ENCODE measurements at places on chromosomes 3 and 15.

DNA sequence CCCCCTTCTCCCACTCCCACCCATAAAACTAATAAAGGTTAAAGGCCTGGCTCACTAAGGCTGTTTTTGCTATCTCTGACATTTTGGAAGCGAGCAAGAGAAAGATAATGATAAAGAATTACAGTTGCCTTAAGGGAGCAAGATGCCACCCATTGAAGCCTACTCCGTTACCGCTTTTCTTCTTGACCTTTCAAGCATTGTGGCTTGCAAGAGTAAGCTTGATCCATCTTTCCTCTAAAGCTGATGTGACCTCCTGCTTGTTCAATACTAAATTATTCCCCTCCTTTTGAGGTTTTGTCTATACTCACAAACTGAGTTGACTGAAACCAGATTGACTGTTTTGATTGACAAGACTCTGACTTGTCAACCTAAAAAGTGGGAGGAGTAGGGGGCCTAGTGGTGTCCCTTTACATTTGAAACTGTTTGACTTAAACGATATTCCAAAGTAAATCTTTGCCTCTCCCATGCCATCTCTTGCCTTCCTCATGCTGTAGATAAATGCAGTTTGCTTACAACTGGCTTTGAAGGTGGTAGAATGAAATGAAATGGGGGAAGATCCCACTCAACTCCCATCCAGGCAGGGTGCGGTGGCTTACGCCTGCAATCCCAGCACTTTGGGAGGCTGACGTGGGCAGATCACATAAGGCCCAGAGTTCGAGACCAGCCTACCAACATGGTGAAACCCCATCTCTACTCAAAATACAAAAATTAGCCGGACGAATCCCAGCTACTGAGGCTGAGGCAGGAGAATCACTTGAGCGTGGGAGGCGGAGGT lies 8.0 kb downstream of the TRIM71 start:
- no peak for DNase-seq

DNA sequence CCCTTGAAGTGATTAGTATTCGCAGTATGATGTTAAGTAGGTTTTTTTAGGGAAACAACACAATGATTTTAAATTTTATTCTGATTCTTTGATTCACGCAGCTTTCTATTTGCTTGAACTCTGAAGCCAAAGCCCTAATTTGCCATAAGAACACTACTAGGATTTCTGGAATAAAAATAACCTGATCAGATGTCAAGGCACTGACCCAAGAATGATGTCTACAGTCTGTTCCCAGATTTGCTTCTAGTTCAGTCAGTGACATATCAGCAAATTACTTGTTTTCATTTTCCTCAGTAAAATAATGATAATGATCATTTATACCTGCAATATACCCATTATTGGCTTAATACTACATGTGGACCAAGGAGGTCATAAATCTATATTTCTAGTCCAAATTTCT lies 179.5 kb upstream of the EIF1B start:
- DNase-seq: no peak

DNA sequence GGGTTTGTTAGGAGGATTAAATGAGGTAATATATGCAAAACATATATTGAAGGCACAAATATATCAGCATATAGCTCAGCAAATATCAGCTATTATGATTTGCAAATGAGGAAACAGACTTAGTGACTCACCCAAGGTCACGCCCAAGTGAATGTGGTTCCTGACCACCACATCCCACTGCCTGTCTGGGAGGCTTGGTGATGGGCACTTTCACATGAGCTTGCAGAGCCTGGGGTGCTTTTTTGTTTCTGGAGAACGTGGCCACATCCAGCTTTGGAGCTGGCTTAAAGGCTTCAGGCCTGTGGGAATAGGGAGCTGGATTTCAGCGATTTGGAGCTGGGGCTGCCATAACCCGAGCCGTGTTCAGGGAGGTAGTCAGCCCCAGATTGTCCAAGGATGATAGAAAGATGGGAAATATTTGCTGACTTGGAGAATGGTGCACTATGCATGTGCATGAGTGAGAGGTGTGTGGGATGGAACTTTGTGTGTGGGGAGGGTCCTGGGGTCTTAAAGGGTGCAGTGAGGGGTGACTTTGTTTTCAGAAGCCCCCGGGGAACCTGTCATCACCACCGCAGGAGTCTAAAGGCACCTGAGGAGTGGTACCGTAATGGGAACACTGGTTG lies 12.0 kb upstream of the FGD5 start:
- DNase-seq: peak; percentile 47

DNA sequence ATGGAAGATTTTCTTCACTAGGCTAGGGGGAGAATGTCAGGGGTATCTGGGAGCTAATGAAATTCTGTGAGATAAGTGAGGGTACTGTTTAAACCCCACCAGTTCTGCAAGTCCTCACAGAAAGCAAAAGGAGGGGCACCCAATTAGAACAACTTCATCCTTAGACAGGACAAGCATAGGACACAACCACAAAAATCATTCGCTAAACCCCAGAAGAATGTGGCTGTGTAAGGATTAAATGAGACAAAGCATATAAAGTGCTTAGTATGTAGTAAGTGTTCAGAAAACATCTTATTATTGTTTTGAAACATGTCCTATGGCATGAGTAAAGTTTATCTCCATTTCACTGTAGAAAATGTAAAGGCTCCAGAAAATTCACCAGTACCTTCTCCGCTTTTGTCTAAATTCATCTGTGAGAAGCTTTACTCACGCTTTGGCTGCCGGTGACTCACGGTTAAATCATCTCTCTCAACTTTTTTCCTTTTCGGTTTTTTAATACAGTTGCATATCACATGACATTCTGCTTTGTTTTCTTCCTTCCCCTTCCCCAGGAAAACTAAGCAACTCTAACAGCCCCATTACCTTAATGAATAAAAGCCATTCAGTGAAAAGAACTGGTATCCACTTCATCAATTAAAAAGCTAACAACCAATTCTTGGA lies 1.7 kb downstream of the CLRN1 start:
- no peak for DNase-seq

- no peak for DNase-seq
Observed at GRCh38 chr15:72387741-72388140, 10.4 kb upstream of the TMEM202 start.

- DNase-seq: no peak
Observed at GRCh38 chr3:131250466-131250865, 131.1 kb upstream of the NUDT16 start.

GRCh38 chr15:43776718-43777266 lies at the start of gene ELL3:
Gene ELL3, minus strand, starts transcription at chr15:43776966. Its CDS starts 65 bp downstream, at chr15:43776901.
- peak; percentile 78 for DNase-seq

- DNase-seq: no peak
Observed at GRCh38 chr15:51401051-51401780, 59.8 kb downstream of the GLDN start.

DNA sequence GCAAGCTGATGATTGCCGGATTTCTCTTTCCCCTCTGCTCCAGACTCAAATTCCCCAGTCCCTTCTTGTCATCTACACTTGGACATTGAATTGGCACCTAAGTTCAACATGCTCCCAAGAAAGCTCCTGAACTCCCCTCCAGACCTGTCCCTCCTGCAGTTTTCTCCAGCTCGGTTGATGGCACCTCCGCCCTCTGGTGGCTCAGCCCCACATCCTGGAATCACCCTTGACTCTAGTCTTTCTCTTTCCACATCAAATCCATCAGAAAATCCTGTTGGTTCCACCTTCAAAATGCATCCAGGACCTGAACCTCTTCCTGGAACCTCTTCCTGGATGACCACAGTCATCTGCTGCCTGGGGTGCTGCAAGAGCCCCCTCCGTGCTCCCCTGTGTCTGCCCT lies 60.1 kb downstream of the RASGRF1 start:
- DNase-seq: no peak

GRCh38 chr3:178352326-178353005 lies 183.8 kb upstream of the KCNMB2 start:
- DNase-seq: no peak

DNA sequence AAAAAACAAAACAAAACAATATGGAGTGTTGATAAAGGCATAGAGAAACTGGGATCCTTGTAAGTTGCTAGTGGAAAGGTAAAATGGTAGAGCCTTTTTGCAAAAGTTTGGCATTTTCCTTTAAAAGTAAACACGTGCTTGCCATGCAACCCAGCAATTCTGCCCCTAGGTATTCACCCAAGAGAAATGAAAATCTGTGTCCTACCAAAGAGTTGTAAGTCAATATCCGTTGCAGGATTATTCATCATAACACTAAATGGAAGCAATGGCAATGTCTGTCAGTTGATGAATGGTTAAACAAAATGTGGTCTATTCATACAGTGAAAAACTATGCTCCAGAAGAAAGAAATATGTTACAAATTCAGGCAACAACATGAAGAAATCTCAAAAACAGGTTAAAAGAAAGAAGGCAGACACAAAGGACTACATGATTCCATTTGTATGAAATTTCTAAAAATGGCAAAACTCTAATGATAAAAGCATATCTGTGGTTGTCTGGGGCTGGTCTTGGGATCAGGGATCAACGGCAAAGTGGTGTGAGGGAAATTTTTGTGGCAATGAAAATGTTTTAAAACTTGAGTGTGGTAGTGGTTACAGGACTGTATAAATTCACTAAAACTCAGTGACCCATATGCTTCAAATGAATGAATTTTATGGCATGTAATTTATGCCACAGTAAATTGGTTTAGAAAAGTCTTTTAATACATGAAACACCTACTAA lies 229.6 kb downstream of the OPA1 start:
- DNase-seq: no peak

DNA sequence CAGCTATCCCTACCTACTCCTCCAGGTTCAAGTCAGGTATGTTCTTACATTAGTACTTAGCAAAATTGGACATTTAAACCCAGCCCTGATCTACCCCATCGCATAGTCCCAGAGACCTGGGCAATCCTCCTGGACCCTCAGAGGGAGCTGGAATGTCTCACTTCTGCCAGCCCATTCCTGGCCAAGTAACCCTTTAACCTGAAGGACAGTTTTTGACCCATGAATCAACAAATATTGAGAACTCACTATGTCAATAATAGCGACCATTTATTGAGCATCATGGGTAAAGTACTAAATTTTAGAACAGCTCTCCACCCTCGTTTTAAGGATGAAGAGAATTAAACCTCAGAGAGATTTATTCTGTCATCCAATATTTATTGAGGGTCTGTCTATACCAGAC lies 70.4 kb downstream of the RBPMS2 start:
- DNase-seq: no peak

DNA sequence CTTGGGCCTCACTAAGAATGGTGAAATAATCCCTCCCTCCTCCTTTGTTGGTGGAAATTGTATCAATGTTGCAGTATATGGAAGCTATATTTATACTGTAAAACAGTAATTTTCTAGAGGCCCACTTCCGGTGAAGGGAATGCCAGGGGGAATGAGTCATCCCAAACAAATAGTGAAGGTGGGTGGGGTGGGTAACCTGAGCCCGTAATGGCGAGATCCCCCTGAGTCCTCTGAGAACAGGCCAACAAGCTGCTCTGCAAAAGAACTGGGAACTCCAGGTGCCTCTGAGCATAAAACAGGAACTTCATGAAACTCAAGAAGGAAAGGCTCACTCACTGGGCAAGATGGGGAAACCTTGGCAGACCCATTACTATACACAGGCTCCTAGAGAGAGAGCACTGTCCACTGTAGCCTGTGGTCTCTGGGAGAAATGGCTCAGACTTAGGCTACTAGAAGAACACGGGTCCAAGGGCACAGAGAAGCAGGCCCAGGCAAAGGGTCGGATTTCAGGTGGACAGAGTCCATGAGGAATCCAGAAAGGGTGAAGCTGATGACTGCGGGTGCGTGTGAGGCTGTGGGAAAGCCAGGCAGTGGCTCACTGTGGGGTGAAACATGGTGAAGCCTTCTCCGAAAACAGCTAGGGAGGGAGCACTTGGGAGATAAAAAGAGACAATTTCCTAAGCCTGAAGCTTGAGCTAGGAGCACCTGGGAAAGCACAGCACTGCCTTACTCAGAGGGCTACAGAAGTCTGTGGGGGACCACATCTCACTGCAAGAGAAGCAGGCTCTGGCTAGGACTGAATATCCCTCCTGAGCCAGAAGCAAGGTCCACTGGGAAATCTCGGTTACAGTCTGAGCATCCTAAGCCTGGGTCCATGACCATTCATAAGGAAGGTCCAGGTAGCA lies 19.8 kb downstream of the LARP6 start:
- no peak for DNase-seq

GRCh38 chr3:64133272-64133671 lies 92.0 kb downstream of the PRICKLE2 start:
- no peak for DNase-seq

- no peak for DNase-seq
Observed at GRCh38 chr3:132660811-132661070, 612 bp downstream of the UBA5 start.

DNA sequence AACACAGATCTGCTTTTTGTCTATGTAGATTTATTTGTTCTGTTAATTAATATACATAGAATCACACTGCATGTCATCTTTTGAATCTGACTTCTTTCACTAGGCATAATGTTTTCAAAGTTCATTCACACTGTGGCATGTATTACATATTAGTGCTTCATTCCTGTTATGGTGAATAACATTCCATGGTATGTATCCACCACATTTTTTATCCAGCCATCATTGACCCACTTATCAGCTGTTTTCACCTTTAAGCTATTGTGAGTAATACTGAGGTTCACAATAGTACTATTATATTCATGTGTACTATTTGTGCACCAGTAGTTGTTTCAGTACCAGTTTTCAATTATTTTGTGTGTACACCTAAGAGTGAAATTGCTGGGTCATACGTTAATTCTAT lies 230.6 kb upstream of the CNTN3 start:
- DNase-seq: no peak

- DNase-seq: no peak
Observed at GRCh38 chr15:52652984-52653383, 26.2 kb downstream of the ATOSA start.

- DNase-seq: no peak
Observed at GRCh38 chr15:78004222-78004727, 73.2 kb downstream of the TBC1D2B start.

GRCh38 chr3:102141096-102141927 lies 292.0 kb downstream of the NFKBIZ start:
- no peak for DNase-seq

- DNase-seq: no peak
Observed at GRCh38 chr3:160928183-160928726, 172.2 kb downstream of the PPM1L start.

DNA sequence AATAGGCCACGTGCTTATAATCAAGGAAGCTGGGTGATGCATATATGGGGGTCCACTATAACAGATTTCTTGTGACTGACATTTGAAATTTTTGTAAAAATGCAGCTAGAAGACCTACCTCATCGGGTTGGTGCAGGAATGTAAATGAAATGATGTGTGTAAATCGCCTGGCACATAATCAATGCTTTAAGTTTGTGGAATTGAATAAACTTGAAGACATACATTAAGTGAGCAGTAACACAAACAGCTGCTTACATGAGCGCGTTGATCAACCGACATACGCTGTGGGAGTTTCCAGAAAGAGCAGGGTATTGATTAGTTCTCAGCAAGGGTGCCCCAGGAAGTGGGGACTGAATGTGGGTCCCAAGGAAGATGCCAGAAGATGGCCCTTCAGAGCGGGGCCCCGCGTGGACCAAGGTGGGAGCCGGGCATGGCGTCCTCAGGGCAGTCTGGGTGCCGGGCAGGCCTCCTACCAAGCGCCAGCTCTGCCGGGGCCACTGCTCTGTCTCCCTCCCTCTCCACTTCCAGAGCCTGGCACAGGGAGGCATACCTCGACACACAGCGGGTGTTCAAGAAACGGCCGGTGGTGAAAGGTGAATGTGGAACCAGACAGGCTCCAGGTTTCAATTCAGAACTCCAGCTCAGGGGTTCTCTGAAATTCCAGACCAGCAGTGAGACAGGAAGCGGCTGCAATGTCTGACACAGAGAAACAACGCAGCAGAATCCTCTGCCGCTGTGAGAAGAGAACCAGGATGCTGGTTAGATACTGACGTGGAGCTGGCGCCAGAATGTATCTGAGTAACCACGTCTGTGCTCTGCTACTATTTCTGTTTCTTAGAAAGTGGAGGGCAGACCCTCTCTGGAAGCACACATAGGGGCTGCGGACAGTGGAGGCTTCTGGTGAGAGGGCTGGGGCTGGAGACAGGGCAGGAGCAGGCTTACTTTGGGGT lies 12.6 kb downstream of the BFSP2 start:
- DNase-seq: no peak
